Stimulated activated CD8-positive, alpha-beta memory T cell treated with anti-CD3 and anti-CD28 coated beads, Interleukin-4, amount 100 ng/mL, for 1 hour (primary cell): ENCODE measurements at places on chromosomes 4 and X.

DNA sequence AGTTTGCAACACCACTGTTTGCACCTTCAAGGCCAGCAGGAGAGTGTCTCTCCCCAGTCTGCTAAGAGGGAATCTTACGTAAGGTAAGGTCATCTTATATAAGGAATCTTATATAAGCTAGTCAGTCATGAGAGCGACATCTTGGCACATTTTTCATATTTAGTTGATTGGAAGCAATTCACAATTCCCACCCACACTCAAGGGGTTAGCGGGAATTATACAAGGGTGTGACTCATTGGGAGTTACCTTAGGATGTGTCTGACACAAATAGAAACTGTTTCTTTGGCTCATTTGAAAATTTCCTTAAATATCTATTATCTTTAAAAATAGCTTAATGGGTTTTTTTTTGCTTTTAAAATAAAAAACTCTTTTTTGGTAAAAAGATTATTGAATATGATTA is 62.1 kb upstream of the GRPR start:
- no peak for DNase-seq

DNA sequence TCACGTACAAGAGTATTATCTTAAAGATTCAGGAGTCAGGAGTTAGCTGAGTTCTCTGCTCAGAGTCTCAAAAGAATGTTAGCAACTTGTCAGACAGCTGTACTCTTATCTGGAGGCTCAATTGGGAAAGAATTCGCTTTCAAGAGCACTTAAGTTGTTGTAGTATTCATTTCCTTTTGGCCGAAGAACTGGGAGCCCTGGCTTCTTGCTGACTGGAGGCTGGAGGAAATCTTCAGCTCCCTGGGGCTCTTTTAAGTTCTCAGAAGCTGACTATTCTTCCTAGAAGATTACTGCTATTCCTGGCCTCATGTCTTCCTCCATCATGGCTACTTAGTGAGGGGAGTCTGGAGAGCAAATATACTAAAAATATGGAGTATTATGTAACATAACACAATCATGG is 587.2 kb downstream of the EPHA5 start:
- DNase-seq: no peak

GRCh38 chr4:180086480-180087190 is 2156.6 kb upstream of the TENM3 start:
- no peak for DNase-seq

DNA sequence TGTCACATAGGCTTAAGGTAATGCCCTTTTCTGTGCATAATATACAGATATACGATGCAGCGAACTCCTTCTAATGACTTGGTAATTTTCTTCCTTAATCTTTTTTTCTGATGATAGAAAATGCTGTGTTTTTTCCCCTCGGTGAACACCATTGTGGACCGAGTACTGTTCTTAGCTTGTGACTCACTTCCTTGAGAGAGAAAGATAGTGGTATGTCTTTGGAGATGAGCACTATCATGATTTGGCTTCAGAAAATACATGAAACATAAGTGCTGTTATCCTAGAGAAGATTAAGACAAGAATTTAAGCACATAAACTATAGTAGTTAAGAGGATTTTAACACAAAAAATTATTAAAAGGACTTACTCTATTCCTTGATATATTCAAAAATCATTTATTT is 63.9 kb downstream of the RS1 start:
- DNase-seq: no peak

GRCh38 chr4:132642016-132642817 is 506.9 kb upstream of the PCDH10 start:
- no peak for DNase-seq

DNA sequence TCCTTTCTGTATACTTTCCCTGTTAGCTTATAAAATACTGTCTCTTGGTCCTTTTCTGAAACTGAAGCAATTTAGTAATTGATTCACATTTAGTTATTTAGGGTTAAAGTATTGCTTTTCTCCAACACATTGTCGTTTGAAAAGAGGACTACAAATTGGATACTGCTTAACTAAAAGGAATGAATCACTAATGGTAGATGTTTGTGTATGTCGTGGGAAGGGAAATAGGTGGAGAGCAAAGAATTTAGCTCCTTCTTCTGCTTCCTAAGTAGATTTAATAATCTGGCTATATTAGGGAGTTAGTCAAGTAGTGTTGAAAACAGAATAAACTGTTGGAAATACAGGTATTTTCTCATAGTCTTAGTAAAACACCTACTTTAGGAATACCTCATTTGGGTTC is 27.9 kb downstream of the SLAIN2 start:
- DNase-seq: no peak
